ENCODE measurements at places on chromosomes 7 and 10.
A peak's percentile ranks its signal among the peaks of the same experiment; 100 is the strongest.

GRCh38 chr10:3754727-3755439 is 30.1 kb downstream of the KLF6 start:
- no peak for DNase-seq

GRCh38 chr7:14836006-14836405 is 66.5 kb downstream of the DGKB start:
- no peak for DNase-seq

GRCh38 chr7:40848541-40849221 is 713.9 kb downstream of the SUGCT start:
- DNase-seq: no peak

DNA sequence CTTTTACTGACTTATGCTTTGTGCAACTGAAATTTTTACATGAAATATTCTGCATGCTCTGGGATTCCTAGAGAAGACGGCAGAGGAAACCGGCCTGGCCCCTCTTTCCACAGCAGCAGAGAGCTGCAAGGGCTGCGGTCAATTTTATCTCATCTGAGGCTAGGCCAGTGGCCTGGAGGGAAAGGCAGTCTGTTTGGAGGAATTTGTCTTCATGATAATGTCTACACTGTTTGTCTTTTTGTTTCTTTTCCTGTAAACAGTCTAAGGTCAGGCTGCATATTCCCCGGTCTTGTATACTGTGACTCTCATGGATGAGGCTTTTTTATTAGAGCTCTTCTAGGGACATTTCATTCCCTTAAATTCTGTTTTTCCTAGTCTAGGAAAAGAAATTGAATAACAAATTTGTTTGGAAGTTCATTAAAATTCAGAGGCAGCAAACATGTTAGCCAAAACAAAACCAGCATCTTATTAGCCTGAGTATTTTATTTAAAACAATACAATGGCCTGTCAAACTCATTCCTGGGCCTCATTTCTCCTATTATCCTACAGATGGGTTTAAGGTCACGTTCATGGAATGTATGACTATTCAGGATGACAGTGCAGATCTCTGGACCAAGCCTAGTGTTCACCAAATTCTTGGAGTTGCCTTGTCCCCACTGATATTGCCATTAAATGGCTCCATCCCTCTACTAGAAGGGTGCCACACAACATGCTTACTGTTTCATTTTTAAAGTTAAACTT is 26.4 kb downstream of the LAMB4 start:
- DNase-seq: no peak

DNA sequence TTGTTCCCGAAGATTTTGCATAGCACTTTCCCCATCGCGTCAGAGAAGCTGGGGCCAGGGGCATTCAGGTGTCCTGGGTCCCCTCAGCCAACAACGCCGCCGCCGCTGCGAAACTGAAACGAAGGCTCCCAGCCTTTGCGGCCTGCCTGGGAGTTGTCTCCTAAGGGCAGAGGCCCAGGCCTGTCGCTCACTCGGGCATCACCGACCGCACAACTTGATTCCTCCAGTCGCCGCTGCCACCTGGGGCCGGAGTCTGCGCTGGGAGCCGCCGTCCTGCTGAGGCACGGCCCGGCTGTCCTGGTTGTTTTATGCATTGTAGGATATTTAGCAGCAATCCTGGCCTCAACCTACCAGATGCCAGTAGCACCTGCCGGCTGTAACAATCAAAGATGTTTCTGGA is 22.0 kb downstream of the ZSCAN25 start:
- DNase-seq: no peak

DNA sequence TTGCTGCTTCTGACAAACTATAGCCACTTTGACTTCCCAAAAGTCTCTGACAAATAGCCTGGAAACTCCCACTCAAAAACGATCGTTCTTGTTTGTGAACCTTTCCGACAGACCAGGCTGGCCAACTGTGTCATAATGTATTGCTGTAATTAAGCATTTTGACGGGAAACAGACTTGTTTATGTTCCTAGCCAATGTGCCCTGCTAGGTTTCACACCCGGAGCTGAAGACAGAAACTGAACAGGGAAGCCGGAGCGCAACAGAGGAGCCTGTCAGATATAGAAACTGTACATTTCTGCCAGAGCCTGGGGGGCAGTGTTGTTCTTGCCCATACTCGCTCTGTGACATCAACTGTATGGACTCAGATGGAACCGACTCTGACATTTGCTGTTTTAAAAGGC is 55.3 kb upstream of the C7orf33 start:
- no peak for DNase-seq

- peak; percentile 47 for DNase-seq
Observed at GRCh38 chr7:158617737-158618128, 30.1 kb upstream of the PTPRN2 start.

GRCh38 chr10:78403781-78404180 is 370.1 kb downstream of the RPS24 start:
- no peak for DNase-seq

- DNase-seq: no peak
Observed at GRCh38 chr7:44852590-44852989, 4.7 kb upstream of the H2AZ2 start.

GRCh38 chr7:47587351-47587750 is 5.4 kb upstream of the TNS3 start:
- DNase-seq: no peak

GRCh38 chr10:59375990-59376389 is 13.6 kb upstream of the FAM13C start:
- peak; percentile 25 for DNase-seq

GRCh38 chr7:122528879-122529481 is 169.9 kb downstream of the RNF133 start:
- DNase-seq: peak; percentile 26

GRCh38 chr7:155907450-155908200 is 95.4 kb upstream of the SHH start:
- DNase-seq: no peak

DNA sequence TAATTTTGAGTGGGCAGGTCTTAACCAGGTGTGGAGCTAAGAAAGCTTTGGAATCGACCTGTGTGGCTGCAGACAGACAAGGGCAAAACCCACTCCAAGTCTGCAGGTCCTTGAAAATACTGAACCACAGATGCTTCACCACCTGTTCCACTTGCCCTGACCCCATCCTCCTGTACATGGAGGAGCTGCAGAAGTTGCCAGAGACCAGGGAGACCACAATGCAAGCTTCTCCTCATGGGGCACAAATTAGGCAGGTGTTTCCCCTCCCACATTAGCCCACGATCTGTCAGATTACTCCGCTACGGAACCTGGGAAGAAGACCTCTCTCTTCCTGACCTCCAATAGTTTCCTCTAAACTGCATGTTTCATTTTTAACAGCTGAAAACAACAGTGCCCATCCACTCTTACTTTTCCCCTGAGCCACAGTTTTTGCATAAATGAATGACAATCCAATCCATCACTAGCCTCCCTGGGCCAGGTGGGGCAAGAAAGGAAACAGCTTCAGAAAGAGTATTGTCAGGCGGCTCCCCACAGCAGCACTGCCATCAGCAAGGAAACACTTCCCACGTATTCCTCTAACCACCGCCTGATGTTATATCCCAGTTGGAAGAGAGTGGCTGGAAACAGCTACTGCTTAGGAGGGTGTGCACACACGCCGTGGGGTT is 141.6 kb downstream of the PRKAG2 start:
- DNase-seq: no peak

DNA sequence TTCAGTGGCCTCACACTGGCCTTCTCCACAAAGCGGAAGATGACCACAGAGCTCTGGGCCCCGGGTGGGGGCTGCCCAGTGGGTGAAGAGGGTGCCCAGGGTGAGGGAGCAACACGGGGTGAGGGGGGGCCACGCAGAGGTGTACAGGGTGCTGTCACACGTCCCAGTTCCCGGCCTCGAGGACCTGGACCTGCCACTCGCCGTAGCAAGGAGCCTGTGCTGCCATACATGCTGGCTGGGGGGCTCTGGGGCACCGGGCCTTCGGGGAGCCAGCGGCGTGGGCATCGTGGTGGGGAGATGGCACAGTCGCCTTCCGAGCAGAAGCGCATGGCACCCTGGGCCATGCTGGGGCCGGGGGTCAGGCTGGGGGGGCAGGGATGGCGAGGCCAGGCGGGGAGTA is 1.9 kb downstream of the PSD start:
- no peak for DNase-seq

GRCh38 chr10:620417-620816 is 69.1 kb downstream of the DIP2C start:
- DNase-seq: no peak

GRCh38 chr7:37671876-37672275 is 11.7 kb upstream of the GPR141 start:
- no peak for DNase-seq

GRCh38 chr7:73881352-73882046 is 20.5 kb downstream of the TMEM270 start:
- no peak for DNase-seq

- DNase-seq: no peak
Observed at GRCh38 chr10:44004913-44005787, 356.5 kb upstream of the ZNF32 start.

- DNase-seq: no peak
Observed at GRCh38 chr7:27248911-27249723, 6.5 kb downstream of the EVX1 start.

GRCh38 chr7:151844071-151844824 is 32.7 kb downstream of the PRKAG2 start:
- no peak for DNase-seq

- no peak for DNase-seq
Observed at GRCh38 chr10:58734116-58734515, 221.4 kb downstream of the BICC1 start.

DNA sequence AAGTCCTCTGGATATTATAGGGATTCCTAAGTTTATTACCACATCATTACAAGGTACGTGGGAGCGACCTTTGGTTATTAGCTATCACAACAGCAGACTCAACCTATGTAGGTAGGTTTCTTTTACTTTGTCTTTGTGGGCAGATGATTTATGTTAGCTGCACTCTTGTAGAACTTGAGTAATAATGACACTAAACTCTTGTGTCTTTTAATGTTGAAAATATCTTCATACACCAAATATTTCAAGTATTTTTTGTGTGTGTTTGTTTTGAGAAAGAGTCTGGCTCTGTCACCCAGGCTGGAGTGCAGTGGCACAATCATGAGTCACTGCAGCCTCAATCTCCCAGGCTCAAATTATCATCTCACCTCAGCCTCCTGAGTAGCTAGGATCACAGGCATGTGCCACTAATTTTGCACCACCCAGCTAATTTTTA is 19.2 kb upstream of the SUPV3L1 start:
- no peak for DNase-seq

GRCh38 chr7:71005109-71005508 is 126.8 kb upstream of the GALNT17 start:
- DNase-seq: no peak

DNA sequence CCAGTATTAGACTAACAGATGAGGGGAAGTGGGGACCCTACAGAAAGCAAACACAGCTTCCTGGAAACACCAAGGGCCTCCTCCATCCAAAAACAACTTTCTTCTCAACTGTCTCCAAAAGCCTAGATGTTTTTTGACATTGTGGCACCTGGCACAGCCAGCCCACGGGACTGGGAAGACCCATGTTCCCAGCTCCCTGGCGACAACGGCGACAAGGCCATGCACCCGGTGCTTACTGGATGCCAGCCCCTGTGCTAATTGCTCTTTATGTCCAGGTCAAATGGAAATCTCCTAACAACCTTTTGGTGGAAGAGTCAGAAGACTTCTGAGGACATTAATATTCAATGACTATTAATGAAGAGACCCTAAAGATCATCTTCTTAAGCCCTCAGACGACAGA is 7.1 kb downstream of the FGFR2 start:
- no peak for DNase-seq

DNA sequence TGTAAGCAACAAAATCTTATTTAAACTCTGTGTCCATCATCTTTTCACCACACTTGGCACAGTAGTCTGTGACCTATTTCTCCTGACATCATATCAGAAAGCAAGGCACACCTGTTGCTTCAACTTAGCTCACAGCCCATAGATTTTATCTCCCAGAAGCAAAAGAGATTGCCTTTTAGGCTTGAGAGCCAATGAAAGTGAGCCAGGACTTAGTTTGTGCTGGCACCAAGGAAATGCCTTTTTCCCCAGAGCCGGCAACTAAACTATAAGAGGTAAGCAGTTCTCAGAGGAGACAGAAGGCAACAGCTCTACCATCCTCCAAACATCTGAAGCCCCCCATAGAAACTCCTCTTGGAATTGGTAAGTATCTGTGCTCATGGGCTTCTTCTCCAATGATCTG is at the start of gene ACSM6:
TSS of gene ACSM6 (plus strand) at position 295 of the 400 bp plus-strand sequence. CDS start 248 bp downstream, outside the sequence.
- DNase-seq: no peak

- no peak for DNase-seq
Observed at GRCh38 chr7:155663937-155664336, 19.5 kb downstream of the RBM33 start.

GRCh38 chr10:100725071-100725471 is 20.3 kb upstream of the PAX2 start:
- DNase-seq: no peak

- DNase-seq: peak; percentile 81
Observed at GRCh38 chr7:95772298-95772770, at the start of gene DYNC1I1. DYNC1I1 (plus strand) TSS chr7:95772554; CDS start chr7:95804730, 32,176 bp downstream.

Data from iPS-NIHi11 (cell line).